GM23248 (cell line): ENCODE measurements at places on chromosomes 5 and 9.
A peak's percentile ranks its signal among the peaks of the same experiment; 100 is the strongest.

GRCh38 chr5:2894316-2894715 lies 142.8 kb upstream of the IRX2 start:
- no peak for DNase-seq

- DNase-seq = peak; percentile 1
These were observed 68.4 kb downstream of the GAPVD1 start for GRCh38 chr9:125329978-125330377.

DNA sequence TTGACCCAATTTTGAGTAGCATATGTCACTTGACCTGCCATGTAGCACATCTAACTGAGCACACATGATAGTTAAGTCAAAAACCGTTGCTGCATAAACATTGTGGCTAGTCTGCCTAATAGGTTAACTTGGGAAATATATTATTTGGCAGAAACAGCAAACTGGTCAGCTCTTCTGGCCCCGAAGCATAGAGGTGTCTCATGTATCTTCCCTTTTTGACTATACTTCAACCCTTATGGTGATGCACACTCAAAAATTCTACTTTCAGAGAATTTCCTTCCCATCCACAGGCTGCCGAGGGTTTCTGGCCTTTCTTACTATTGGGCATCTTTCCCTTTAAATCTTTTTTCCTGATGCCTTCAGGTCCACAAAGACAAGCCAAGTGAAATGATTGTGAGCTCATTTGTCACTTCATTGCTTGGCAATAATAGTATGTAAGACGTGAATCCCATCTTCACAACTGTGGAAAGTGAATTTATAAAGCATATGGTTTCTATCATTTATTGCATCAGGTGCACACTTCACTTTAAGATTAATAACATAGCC lies 41.2 kb downstream of the MOCS2 start:
- DNase-seq = no peak

DNA sequence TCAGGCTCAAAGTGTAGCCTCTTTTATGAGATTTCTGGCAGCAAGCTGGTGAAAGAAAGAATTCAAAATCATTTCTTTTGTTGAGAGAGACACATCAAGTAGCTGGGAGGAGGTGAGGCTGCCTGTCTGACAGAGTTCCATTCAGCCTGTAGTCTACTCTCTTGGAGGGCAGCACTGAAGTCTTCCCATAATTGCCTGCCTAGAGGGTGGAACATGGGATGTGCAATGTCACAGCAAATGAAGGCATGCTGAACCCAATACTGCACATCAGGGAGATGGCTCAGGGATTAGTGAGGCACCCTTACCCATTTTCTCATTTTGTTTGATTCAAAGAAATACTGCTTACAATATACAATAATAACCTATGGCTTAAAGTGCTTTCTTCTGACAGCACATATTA lies 475.7 kb downstream of the TMEM232 start:
- no peak for DNase-seq

- DNase-seq = no peak
These were observed 54.7 kb upstream of the SIMC1 start for GRCh38 chr5:176183321-176184074.

- DNase-seq = peak; percentile 51
These were observed 16.1 kb upstream of the FRRS1L start for GRCh38 chr9:109182940-109183798.

DNA sequence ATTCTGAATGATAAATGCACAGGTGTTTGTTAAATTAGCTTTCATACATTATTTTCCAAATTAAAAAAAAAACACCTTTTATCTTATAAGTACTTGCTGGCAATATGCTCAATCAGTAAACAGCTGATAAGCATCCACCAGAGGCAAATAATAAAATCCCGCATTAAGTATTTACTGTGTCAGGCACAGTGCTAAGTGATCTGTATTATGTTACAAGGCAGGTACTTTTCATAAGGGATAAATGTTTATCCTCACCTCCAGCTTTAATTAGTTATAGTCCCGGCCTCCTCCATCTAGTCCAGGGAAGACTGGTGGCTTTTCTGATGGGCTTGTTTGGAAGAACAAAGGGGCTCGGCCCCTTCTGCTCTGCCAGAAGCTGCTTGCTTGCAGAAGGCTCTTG lies 40.1 kb downstream of the PFDN1 start:
- DNase-seq = no peak

GRCh38 chr9:76150013-76150412 lies 244.2 kb downstream of the RFK start:
- DNase-seq = no peak

DNA sequence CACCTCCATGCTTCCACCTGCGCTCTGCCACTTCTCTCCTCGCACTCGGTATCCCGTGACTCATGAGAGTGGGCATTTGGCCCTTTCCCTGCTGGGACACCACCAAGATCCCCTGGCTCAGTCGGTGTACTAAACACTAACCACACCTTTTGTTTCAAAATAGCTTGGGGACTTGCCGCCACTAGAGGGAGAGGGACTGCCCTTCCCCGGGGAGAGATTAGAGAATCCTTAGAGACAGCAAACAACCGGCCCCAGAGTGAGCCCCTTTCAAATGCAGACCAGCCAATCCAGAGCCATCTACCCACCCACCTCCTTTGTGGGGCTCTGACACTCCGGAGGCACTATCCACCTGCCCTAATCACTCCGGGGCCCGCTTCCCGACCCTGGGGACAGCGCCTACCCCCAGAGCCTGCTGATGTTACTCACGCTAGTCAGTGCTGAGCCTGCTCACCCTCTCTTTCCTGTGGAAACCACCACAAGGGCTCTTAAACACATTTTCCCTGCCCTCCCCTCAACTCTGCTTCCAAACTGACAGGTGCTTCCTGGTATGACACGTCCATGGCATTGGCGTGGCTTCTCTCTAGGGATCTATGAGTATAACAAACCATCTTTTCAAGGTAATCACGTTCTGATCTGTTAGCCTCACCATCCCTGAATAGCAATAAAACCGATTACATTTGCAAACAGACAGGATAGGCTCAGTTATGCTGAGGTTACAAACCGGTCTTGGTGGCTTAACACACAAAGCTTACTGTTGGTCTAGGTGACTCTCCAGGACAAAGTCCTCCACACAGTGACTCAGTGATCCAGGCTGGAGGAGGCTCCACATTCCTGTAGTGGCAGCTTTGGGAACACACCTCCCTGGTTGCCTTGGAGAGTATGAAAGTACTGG lies 180.1 kb upstream of the MVB12B start:
- DNase-seq = peak; percentile 11

- no peak for DNase-seq
These were observed 115.7 kb downstream of the TLE1 start for GRCh38 chr9:81573415-81574321.

DNA sequence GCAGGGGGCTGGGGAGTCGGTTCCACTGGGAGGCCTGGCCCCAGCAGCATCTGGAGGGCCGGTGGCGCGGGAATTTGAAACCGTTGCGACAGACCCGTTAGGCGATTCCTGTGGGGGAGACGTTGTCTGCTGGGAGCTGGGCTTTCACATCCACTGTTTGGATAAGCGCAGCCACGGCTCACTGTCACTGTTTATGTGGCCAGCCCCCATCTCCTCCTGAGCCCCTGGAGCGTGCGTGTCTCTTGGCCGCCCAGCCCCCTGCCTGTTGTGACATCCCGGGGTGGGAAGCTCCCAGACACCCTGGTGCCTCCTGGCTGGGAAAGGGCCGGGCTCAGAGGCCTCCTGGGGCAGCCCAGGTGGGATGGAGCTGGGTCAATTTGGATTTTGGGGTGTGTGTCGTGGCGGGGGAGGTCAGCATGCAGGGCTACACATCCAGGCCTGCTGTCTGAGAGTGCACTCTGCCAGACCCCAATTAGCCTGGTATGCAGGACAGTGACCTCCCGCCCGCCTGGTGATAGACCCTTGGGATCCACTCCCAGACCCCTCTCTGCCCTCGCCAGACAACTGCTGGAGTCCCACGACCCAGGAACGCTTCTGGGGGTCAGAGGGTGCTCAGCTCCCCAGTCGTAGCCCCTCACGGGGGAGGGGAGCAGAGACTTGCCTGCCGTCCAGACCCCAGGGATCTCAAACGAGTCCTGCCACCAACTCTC lies 62.0 kb upstream of the RNU6ATAC start:
- DNase-seq = peak; percentile 20
